Activated CD8-positive, alpha-beta memory T cell treated with anti-CD3 and anti-CD28 coated beads for 1 hour (primary cell): ENCODE measurements at places on chromosomes 2 and 18.
A peak's percentile ranks its signal among the peaks of the same experiment; 100 is the strongest.

DNA sequence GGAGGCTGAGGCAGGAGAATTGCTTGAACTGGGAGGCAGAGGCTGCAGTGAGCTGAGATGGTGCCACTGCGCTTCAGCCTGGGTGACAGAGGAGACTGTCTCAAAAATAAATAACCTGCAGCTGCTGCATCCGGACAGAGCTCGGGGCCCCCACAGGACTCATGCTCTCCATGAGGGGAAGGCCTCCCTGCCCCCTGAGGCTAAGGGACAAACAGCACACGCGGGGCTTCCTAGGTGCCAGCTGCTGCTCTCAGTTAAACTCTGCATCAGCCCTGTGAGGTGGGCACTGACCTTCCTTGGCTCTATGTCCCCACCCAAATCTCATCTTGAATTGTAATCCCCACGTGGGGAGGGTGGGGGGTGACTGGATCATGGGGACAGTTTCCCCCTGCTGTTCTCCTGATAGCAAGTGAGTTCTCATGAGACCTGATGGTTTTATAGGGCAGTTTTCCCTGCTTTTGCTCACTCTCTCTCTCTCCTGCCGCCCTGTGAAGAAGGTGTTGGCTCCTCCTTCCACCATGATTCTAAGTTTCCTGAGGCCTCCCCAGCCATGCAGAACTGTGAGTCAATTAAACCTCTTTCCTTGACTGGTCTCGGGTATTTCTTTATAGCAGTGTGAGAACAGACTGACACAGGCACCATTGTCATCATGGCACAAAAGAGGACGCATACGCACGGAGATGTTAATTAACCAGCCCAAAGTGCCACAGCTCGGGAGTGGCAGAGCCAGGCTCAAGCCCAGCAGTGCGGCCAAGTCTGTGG, 49.9 kb upstream of the TAF1B start:
- DNase-seq, result no peak

GRCh38 chr2:196046123-196046917, 22.3 kb downstream of the DNAH7 start:
- DNase-seq, result no peak

- DNase-seq, result no peak
Observed at GRCh38 chr2:118371515-118371914, 283.2 kb downstream of the INSIG2 start.

- no peak for DNase-seq
Observed at GRCh38 chr18:34492652-34493051, 217.4 kb upstream of the DTNA start.

DNA sequence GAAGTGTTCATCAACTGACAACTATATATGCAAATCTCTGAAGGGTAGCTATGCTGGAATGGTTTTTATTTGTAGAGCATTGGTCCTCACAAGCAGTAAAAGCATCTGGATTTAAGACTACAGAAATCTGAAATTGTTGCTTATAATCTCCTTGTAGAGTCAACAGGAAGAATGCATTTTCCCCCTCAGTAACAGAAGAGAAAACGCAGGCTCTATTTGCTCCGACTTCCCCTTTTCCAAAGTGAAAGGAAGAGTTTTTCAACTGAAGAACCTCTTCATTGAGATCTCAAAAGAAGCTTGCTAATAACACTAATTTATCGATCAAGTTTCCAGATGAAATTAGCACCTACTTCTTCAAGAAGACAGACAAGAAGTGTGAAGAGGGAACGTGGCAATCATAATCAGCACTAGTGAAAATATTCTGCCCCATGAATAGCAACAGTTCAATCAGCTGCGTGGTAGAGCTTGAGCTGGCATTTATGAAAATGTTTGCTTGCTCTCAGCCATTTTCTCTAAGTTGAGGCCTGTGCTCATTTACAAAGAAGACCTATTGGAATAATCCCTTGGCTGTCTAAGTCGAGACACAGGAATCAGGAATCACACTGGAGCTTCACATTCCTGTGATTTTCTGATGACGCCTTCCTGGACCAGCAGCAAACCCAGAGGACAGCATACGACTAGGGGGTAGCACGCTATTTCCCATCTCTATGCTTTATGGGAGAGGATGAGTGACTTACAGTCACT, 43.7 kb downstream of the TGIF1 start:
- no peak for DNase-seq

GRCh38 chr2:235858881-235859280, 309.3 kb downstream of the GBX2 start:
- DNase-seq, result no peak

- peak; percentile 72 for DNase-seq
Observed at GRCh38 chr2:233353769-233354499, at the start of gene DGKD. DGKD (plus strand) TSS chr2:233354494; CDS start chr2:233354519, 25 bp downstream.

DNA sequence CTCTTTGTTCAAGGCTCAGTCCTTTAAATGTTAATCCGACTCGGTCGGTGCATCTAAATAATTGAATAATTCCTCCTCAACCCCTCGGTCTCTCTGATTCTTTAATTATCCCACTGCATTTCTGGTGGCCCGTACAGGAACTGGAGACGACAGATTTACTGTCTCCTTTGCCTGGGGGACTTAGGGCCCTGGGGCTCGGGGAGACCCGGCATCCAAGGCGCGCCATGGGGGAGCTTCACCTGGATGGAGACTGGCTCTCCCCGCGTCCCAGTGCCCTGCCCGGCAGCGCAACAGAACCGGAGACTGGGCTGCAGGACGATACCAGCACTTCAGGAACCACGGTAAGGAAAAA, 47.7 kb upstream of the SELENOI start:
- no peak for DNase-seq

DNA sequence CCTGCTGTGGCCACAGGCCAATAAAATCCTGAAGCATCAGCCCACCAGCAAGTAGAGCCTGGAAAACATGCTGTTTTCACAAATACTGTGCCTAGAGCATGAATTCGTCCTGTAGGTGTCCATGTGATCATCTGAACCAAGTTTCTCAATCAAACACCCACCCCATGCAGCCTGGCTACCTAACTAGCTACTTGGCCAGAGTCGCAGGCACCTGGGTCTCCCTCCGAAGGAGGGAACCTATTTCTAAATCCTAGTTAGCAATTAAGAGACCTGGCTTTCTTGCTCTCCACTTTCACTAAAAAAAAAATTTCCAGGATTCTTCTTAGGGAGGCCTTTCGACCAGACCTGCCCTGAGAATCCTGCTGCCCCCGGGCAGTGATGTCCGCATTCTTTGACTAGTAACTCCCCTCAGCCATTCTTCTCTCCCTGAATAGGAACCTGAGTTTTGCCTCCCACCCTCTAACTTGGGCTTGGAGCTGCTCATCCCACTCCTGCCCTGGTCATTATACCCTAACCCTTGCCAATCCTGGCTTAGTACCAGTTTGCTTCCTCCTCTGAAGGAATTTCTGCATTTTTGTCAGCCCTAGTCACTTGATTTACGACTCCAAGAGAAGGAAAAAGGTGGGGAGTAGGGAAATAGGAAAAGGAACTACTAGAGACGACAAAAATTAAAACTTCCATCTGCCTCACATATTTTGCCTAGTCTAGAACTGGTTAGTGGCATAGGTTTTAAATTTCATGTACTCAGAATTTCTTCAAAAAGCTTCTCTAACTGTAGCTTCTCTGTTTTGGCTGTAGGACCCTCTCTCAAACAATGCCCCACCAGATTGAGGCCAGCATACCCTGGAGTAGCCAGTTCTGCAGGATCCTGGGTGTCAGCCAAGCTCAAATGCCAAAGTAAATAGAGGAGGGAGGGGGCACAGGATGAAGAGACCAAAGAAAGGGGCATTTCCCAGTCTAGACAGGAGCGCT, 25.4 kb upstream of the TANK start:
- DNase-seq, result no peak

GRCh38 chr2:217756375-217757107, 246.3 kb downstream of the TNS1 start:
- DNase-seq, result peak; percentile 63

DNA sequence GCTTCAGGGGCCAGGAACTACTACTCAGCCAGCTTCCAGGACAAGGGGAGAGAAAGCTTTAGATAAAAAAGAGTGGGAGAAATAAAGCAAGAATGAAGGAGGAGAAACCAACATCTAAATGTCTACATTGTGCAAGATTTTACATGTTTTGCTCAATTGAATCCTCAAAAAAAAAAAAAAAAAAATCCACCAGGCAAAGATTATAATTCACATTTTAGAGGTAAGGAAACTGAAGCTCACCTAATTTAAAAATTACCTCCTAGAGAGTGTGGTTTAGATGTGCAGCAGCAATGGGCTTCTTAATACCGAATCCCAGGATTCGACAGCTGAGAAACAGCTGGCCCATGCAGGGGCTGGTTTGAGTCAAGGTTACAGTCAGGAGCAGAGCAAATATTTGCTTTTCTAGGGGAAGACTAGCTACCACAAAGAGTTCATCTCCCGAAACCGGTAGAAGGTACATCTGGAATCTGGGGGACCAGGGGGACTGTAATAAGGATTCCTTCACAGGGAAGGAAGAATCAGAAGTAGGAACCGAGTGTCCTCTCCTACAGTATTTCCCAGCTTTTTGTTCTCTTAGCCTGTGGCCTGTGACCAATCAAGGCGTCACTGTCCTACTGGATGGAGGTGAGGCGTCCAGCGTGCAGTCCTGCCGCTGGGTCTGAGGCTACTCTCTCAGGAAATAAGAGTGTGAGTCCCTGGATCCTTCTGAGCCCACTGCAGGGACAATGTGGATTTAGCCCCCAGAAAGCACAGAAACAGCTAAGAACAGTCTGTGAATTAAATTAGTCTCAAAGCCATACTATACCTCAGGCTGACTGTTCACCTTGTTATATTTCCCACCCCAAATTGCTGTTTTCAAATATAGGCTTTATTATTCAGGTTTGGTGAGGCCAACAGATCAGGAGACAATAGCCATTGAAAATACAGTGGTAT, 42.3 kb downstream of the IL1R2 start:
- DNase-seq, result no peak

DNA sequence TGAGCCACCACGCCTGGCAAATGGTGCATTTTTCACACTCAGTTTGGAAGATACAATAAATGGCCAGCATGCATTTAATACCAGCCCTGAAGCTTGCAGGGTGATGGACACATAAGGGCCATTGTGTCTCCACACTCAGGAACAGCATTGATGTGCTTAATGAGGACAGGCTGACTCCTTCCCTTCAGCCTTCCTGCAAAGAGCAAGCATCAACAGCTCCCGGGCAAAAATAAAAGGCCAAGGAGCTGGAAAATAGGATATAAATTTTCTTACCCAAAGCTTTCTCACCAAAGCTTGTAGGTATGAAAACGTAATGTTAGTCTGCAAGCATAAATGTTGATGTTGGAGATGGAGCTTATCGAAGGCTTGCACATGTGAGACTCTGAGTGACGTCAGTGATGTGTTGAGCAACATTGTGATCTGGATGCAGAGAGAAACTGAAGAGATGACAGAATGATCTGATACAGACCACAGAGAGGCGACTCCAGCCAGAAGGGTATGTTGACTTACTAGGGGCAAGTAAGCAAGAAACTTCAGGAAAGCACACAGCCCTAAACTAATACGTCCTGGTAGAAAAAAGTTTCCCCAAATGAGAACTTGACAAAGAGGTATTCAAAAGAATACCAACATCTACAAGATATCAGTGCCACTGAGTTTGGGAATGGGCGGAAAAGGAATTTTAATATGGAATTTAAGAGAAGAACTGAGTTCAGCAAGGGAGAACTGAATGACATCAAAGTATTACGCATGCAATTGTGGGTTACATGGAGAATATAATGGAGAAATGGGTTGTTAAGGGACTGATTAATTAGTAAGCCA, 256.5 kb downstream of the TGIF1 start:
- no peak for DNase-seq

DNA sequence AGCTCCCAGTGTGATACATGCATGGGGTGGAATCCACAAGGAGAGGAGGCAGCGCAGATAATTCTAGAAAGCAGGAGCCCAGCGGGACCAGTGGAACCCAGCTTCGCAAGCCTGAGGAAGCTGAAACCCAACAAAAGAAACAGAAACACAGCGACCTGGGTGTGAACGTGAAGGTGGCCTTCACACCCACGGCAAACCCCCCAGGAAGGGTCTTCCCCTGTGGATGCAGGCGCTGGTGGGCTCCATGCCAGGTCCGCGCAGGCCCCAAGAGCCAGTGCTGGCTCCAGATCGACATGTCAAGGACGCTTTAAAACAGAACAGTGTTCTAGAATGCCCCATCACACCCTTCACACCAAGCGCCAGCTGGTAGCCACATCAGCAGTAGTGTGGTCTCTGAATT, 22.1 kb downstream of the KIF1A start:
- no peak for DNase-seq

DNA sequence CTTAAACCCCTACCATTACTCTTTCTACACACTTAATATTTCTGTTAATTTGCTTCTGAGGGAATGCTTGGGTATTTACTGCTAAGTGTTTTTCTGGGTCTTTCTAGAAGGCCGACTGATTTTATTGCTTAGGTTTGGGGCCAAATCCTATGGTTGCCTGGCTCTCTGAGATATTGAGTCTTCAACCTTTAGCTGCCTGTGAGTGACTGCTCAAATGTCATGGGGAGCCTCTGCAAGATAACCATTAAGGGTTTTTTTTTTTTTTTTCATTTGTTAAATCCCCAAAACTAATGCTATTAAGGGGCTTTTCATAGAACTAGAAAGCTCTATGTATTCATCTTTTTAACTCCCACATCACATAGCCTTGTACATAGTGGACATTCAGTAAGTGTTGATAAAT, 5.0 kb downstream of the OSBPL6 start:
- no peak for DNase-seq

- DNase-seq, result no peak
Observed at GRCh38 chr2:36539631-36540030, 58.3 kb downstream of the FEZ2 start.

DNA sequence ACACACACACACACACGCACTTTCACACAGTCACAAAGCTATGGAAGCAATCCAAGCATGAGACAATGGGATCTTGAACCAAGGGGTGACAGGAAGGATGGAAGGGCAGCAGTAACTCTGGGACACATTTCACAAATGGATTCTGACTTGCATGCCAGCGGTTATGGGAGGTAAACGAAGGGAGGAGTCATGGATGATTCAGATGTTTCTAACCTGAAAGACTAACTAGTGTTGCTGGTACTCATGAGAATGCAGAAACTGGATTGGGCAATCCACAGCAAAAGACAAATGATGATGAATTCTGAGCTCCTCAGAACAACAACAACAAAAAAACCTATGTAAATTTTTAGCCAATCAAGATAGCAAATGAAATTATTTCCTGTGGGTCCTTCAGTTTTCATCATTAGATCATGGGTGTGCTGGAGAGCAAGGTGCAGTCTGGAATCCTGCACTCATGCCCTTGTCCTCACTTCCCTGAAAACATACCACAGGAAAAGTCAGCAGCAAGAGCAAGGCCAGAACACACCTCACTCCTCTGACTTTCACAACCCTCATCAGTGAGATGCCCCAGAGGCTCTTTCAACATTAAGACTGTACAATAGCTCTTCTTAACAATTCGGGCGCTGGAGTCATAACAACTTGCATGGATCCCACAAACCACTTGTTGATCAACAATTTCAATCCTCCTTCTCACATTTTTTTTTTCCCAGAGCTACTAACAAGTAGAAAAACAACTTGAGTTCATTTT, 32.6 kb downstream of the ABCA12 start:
- DNase-seq, result no peak

DNA sequence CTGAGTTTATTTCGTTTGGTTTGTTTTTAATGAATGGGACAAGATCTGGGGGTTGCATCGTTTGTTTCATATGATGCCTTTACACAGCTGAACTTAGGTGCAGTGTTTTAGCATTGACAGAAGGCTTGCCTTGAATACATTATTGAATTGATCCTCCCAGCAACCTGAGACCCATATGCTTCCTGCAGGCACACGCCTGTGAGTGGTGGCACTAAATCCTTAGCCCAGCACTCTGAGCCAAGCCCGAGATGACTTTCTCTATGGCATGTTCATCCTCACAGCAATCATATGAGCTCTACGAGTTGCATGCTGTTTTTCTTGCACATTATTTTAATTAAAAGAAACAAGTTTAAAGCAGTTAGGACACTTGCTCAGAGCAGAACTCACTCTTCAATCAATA, 47.8 kb upstream of the AGAP1 start:
- no peak for DNase-seq
